Fibroblast of the conjunctiva (primary cell): ENCODE measurements at places on chromosomes 7 and 10.
A peak's percentile ranks its signal among the peaks of the same experiment; 100 is the strongest.

- DNase-seq, result no peak
Measured at GRCh38 chr10:127372361-127372760, 176.0 kb upstream of the INSYN2A start.

GRCh38 chr7:26958834-26959233 lies 94.4 kb upstream of the SKAP2 start:
- DNase-seq, result peak; percentile 32

DNA sequence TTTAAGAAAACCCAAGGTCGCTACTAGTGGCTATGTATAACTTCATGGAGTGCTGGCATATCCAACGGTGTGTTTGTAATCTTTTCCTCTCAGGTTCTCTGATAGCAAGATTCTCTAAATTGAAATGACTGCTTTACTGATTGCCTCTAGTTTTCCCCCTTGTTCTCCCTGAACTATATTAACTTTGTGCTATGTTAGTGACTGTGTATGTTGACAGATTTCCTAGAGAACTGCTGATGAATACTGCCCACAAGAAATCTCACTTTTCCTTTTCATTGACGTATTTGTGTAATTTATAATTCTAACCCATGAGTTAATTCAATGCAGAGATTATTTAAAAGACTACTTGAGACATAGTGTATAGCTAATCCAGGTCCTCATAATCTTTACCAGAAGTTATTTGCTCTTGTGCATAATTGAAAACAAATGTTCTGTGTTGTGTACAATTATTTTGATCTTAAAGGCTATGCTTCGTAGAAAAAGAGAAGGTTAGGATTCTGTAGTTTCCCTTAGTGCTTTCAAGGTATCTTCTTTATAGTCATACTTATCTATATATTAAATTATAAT lies 70.6 kb upstream of the GLCCI1 start:
- peak; percentile 5 for DNase-seq

DNA sequence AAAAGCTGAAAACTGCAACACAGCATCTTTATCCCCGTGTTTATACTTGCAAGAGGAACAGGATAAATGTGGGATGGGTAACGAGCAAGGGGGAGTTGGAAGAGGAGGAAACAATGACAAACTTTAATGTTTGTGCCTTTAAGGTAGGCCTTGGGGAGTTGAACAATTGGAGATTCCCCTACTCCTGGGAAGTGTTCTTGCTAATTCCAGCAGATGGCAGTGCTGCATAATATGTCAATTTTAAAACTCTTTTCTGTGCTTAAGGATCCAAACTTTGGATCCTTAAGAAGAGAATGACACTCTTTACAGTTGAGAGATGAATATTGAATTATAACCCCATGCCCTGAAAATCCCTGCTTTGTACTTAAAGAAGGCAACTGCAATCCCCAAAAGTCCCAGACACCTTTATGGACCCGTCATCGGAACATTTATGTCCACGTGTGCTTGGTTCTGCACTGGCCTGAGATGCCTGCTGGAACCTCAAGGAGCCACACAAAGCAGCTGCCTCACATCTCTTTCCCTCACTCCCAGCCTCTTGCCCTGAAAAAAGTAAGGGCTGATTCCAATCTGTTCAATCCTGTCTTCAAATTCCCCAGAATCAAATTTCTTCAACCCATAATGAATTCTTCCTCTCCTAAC lies 12.0 kb downstream of the IFIT5 start:
- peak; percentile 57 for DNase-seq

GRCh38 chr10:77636967-77637531 lies 559 bp downstream of the KCNMA1 start:
- no peak for DNase-seq

DNA sequence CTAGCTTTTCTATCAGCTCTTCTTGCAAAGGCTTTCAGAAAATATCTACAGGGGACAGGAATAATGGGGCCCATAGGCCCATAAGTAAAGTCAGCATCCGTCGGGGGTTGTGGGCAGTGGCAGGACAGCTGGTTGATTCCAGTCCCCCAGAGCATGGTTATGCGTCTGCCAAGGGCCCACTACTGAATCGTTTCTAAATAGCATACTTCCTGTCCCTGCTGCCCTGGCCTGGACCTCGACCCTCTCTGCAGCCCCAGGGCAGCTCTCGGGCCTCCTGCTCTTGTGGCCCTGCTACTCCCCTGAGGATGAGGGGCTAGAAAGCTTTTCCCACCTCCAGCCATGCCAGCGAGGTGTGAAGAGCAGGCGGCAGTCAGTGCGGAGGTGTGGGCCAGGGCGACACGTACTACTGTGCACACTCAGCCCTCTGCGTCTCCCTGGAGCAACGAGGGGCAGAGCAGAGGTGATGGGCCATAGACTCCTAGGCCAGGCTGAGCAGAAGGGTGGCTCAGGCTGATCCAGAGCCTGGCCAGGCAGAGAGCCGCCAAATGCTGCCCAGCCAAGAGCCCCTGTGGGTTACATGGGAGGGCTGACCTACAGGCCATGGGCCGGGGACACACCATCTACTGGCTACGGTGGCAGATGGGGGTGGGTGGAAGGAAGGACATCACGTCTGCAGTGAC lies 4.7 kb upstream of the OPN4 start:
- DNase-seq, result no peak

DNA sequence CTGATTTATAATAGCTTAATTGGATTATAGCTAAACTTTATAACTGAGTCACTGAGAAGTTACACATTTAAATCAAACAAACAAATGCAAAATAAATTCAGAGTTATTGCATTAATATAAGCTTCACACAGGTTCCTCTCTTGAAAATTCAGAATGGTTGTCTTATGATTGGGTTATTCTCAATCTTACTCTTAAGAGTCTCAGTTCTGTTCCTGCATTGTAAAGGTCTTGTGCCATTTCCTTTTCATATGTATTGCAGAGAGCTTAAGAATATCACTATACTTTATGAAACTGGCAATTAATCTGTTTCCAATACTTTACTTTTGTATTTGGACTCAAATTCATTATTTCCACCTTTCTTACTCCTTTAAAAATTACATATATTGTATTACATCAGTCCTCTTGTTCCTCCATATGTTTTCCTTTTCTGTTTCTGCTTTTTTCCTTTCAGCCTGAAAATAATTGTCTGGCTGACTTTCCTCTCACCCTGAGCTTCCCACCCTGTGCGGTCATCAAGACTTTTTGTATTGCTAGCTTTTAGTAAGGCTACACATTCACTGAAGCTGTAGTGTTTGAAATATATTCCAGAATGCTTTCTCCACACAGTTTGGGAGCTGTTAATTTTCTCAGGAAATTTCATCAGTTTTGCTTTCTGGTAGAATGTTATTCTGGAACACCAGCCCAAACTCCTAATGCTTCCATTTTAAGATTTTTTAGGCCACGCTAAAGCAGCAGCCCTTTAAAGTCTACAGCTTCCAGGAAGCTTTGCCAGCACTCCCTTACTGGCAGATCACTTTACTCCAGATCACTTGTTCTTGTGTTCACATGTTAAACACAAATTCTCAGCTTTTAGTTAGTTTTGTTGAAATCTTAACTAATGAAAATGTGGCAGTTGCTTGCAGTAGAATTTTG lies 139.4 kb downstream of the KCND2 start:
- no peak for DNase-seq

DNA sequence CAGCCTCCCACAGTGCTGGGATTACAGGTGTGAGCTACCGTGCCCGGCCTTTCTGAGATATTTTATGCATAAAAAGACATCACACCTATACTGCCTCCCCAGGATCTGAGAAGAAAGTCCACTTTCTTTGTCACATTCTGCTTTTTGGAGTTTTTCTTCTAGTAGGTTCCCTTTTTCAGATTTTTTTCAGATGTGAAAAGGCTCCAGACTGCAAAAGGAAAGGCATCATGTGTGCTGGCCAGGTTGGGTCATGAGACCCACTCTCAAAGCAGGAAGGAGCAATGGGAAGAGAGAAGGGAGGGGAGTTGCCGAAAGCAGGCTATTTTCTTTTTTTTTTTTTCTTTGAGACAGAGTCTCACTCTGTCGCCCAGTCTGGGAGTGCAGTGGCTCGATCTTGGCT lies 10.8 kb downstream of the BLVRA start:
- no peak for DNase-seq

DNA sequence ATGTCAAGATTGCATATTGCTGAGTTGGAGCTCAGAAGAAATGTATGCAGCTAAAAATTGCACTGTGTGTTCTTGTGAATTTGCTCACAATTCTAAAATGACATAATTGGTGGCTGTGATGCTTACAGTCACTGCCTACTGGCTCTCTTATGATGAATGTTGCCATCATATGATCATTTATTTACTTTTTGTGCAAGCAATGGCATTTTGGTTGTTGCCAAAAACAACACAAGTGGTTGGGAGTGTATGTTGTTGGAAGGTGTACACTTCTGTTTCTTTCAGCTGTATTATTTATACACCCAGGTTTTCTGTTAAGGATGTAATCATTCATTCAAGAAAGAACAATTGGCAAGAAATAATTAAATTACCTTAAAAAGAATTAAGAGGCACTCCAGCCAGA lies 28.9 kb downstream of the PON1 start:
- DNase-seq, result no peak

GRCh38 chr10:99869581-99870122 lies 87.2 kb downstream of the ABCC2 start:
- DNase-seq, result no peak

GRCh38 chr10:51886438-51887068 lies 187.2 kb upstream of the CSTF2T start:
- DNase-seq, result no peak

- no peak for DNase-seq
Measured at GRCh38 chr7:134828361-134828760, 48.9 kb downstream of the CALD1 start.

DNA sequence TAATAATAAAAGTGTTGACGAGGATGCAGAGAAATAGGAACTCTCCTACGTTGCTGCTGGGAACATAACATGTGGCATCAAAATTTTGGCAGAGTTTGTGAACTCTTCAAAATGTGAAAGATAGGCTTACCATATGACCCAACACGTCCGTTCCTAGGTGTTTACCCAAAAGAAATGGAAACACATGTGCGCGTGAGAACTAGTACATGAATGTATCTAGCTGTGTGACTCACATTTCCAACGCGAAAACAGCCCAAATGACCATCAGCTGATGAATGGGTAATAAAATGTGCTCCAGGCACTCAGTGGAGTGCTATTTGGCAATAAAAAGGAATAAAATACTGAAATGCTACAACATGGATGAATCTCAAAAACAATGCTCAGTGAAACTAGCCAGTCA lies 10.4 kb upstream of the ELFN1 start:
- DNase-seq, result peak; percentile 22

DNA sequence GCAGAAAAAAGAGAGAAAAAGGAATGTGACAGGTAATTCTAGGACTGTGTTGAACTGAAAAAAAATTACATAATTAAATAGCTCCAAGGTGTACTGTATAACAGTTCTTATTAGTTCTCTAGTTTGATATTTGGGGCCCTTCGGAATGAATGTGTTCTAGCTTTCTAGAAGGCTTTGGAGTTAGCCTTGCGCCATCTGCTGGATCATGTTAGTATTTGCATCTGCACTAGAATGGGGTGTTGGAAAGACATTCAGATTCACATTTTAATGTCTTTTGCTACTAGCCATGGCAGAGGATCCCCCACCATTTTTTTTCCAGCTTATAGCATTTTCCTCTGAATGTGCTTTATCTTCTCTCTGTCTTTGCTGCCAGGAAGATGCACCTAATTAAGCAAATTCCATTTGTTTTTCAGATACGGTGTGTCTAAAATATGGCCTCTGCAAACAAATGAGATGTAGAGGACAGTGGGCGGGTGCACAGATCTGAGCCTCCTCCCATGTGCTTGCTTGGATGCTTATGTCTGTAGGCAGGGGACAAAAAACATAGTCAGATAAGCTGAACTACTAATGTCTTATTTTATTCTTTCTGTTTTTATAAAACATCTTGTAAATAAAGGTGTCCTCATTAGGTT lies 238.5 kb downstream of the PHF14 start:
- peak; percentile 70 for DNase-seq

GRCh38 chr10:96263176-96263575 lies 8.2 kb downstream of the BLNK start:
- DNase-seq, result no peak

- no peak for DNase-seq
Measured at GRCh38 chr10:11687357-11687771, 54.8 kb upstream of the ECHDC3 start.

GRCh38 chr10:107994621-107995270 lies 830.2 kb upstream of the SORCS1 start:
- no peak for DNase-seq

- DNase-seq, result peak; percentile 26
Measured at GRCh38 chr10:49679480-49679893, at the start of gene C10orf53. C10orf53 (plus strand) TSS chr10:49679651; CDS start chr10:49679698, 47 bp downstream.

GRCh38 chr10:123153486-123154091 lies 613 bp upstream of the BUB3 start:
- DNase-seq, result no peak

DNA sequence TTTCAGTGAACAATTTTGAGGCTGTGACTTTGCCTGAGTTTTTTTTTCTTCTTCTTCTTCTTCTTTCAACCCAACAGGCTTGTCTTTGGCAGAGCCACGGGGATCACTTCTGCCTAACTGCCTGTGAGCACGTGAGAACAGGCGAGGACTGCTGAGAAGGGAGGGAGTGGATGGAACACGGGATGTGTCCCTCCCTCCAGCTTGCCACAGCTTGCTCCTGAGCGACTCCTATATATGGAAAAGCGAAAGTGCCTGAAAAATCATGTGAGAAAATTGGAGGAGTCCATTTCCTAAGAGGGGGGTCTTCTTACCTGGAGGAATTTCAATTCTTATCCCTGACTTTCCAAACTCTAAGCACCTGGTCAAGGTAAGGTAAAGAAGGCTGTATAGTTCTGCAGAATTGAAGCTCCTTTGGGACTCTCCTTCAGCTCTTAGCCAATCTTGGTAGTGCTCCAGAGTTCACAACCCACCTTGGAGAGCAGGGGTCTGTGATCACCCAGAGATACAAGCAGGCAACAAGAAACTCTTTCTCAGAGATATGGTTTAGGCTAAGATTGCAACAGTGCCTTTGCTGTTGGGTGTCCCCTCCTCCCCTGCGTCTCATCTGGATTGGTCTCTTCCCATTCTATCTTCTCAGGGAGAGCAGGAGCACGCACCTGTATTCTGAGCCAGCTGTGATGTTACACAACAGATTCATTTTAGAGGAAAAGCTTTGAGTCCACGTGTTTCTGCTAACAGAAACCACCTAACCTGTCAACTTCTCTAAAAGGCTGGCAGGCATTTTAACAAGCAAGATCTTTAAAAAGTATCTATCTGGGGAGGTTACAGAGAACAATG lies at the start of gene MAT1A:
Gene MAT1A, minus strand, starts transcription at position 208 of the 837 bp plus-strand sequence. CDS start 235 bp downstream, outside the sequence.
- DNase-seq, result no peak

- DNase-seq, result no peak
Measured at GRCh38 chr7:155988416-155988815, 176.2 kb upstream of the SHH start.

- no peak for DNase-seq
Measured at GRCh38 chr7:154864523-154864891, 138.4 kb downstream of the PAXIP1 start.

- no peak for DNase-seq
Measured at GRCh38 chr7:6705959-6706665, 635 bp downstream of the ZNF12 start.
